ENCODE measurements at places on chromosomes 7 and 10.
A peak's percentile ranks its signal among the peaks of the same experiment; 100 is the strongest.

- DNase-seq = no peak
Measured at GRCh38 chr10:52106899-52107298, 207.2 kb upstream of the DKK1 start.

DNA sequence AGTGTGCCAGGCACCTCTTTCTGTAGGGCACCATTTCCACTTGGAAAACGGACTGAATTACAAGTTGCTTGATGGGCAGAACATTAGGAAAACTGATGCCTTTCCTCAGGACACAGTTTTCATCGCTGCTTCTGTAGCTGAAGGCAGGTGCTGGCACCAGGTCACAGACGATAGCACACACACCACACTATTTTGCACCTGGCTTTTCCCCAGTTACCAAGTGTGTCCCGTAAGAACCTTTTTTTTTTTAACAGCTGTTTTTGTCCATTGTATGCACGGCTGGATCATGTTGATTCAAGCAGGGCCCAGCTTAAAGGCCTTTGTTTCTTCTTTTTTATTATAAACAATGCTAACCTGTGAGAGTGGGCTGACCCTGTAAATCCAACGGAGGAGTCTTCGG lies 1.3 kb upstream of the GET4 start:
- no peak for DNase-seq

DNA sequence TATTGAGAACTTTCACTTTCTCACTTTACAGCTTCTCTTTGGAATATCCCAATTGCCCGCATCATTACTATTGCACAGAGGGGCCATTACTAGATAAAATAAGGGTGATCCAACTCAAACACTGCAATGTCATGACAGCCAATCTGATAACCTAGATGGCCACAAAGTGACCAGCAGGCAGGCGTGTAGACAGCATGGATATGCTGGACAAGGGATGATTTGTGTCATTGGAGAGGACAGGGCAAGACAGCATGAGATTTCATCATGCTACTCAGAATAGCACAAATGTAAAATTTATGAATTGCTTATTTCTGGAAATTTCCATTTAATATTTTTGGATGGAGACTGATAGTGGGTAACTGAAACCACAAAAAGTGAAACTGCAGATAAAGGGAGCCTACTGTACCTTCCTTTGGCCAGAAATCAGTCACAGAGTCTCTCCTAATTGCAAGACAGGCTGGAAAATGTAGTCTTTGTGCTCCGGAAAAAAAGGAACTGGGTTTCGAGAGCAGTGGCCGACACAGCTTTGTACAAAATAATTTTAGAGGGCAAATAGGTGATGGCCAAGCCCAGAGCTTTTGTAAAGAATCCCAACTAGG lies 6.1 kb upstream of the GSDME start:
- no peak for DNase-seq

DNA sequence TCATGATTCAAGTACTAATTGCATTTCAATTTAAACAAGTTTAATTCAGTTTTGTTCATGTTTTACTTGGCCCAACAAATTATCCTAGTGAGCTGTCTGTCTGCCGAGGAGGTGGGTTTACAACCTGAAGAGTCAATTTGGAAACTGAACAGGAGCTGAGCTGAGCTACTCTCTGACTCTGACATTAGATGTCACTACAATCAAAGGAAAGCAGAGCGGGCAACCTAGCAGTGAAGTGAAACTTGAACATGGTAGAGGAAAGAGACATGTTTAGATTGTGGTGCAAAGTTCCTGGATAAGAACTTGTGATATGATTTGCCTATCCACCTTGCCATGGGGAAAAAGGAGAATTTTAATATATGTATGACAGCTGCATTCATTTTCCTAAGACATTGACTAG lies 9.6 kb upstream of the AGR3 start:
- peak; percentile 71 for DNase-seq

- no peak for DNase-seq
Measured at GRCh38 chr7:102040569-102040968, 223.1 kb downstream of the CUX1 start.

GRCh38 chr7:28297801-28298459 lies 114.4 kb upstream of the CREB5 start:
- no peak for DNase-seq

- DNase-seq = peak; percentile 3
Measured at GRCh38 chr7:51369746-51370145, 53.1 kb upstream of the COBL start.

DNA sequence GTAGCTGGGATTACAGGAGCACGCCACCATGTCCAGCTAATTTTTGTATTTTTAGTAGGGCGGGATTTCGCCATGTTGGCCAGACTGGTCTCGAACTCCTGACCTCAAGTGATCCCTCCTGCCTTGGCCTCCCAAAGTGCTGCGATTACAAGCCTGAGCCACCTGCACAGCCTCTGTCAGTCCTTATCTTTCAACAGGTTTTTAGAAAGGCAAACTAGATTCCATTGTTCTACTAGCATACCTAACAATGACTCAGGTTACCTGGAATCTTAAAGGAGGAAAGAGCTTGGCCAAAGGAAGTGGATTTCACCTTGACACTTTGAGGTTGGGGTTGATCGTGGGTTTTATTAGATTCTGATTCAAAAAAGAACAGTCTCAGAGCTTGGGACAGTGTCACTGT lies 3.2 kb downstream of the ABCC2 start:
- no peak for DNase-seq

DNA sequence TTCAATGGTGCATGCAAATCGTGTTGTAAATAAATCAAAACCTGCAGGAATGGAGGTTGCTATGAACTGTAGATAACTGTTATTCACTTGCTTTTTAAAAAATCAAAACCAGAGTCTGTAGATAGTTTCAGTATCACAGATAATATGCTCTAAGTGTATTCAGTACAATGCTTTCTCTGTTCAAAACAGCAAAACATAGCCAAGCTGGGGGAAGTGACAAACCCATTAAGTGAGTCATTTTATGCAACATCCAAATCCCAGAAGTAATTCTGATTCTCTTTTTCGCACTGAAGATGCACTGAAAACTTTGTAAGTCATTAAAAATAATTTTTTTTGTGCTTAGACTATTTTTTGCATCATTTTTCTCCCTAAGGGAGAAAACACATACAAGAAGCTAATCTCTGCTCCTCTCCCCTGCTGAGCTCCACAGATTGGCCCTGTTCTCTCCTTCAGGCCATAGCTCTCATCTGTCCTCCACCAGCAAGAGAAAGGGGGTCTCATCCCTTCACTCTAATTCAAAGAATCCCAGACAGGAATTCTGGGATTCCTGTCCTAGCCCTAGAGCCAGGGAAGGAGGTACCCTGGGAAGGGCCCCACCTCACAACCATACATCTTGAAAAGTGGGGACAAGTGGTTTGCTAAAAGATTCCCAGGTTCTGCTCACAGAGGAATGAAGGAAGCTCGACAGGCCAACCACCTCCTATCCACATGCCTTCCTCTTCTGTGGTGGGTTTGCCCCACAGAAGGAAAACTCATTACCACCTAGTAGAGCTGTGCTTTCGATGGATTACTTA lies 4.9 kb downstream of the PRTFDC1 start:
- peak; percentile 59 for DNase-seq

DNA sequence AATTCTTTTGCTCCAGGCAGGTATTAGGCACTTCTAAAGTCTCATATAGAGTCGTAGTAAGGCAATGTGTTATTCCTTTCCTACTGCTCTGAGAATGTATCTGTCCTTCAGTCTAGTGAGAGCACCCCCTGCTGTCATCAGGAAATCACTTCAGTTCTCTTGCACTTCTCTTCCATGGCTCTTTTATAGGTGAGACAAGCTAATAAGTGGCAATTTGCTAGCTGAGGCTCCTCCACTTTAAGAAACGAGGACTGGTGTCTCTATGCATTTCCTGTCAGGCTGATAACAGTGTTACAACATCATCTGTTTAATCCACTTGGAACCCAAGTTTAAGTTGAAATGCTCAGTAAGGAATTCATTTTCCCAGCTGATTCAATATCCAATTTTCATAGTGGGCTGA lies 350.6 kb downstream of the TFEC start:
- DNase-seq = peak; percentile 49

- DNase-seq = no peak
Measured at GRCh38 chr7:16838891-16839290, 34.1 kb upstream of the AGR2 start.

DNA sequence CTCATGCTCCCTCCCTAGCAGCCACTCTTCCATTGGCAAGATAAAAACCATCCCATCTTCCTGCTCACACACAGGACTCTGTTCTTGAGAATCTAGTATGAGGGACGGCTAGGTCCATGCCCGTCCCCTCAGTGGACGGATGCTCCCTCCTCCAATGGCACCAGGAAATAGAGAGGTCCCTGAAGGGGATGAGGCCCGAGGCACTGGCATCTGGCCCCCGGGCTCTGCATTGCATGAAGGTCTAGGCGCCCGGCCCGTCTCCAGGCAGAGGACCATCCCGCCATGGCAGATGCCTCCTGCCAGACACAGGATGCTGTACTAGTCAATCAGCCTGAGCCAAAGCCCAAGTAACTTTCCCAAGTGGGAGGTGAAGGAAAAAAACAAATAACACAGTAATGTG lies 15.0 kb downstream of the PRKAG2 start:
- DNase-seq = no peak

DNA sequence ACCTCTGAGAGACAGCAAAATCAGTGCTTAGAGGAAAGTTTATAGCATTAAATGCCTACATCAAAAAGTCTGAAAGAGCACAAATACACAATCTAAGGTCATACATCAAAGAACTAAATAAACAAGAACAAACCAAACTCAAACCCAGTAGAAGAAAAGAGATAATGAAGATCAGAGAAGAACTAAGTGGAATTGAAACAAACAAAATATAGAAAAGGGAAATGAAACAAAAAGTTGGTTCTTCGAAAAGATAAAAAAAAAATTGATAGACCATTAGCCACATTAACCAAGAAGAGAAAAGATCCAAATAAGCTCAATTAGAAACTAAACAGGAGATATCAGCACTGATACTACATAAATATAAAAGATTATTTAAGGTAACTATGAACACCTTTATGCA lies 280.0 kb upstream of the NRG3 start:
- DNase-seq = no peak

- DNase-seq = no peak
Measured at GRCh38 chr7:134941952-134942351, 44.4 kb upstream of the AGBL3 start.

DNA sequence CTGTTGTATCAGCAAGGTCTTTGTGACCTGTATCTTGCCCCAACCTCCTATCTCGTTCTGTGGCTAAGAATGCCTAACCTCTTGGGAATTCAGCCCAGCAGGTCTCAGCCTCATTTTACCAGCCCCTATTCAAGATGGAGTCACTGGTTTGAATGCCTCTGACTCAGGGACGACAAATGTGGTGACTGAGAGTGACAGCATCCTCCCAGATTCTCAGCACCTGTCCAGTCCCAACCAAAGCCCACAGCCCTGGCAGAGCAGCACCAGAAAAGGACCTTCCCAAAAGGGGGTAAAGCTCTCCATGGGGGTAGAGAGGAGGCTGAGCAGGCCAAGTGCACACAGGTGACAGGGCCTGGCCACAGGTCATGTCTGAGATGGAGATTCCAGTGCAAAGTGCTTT lies 35.4 kb upstream of the GPAM start:
- no peak for DNase-seq

- no peak for DNase-seq
Measured at GRCh38 chr10:42940487-42941294, 136.2 kb upstream of the RET start.

GRCh38 chr10:96758423-96758822 lies 38.1 kb upstream of the PIK3AP1 start:
- no peak for DNase-seq

- no peak for DNase-seq
Measured at GRCh38 chr10:59107147-59107546, 69.3 kb upstream of the PHYHIPL start.

DNA sequence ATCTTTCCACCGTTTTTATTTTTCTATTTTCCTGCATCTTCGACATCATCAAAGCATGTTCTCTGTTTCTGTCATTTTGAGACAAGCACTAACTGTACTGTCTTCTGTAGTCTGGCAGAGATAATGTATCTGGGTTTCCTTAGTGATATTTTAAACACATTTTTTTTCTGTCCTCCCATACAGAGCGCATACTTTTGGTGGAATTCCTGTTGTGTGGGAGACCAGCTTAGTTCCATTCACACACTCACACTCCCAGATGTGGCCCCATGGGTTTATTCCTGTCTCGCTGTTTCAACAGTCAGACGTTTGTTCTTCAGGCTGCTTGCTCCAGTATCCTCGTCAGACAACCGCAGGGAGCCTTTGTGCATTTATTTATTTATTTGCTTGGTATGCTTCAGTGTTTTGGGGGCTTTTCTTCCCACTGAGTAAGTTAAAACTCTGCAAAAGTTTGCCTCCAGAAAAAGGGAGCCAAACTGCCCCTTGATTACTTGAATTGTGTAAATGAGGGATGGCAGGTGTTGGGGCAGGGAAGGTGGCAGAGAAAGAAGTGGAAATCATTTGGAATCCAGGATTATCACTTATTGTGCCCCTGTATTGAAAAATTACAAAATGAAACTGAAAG lies 456.8 kb upstream of the KLF6 start:
- DNase-seq = peak; percentile 100

GRCh38 chr10:76282061-76283025 lies 850.9 kb downstream of the LRMDA start:
- DNase-seq = peak; percentile 50

DNA sequence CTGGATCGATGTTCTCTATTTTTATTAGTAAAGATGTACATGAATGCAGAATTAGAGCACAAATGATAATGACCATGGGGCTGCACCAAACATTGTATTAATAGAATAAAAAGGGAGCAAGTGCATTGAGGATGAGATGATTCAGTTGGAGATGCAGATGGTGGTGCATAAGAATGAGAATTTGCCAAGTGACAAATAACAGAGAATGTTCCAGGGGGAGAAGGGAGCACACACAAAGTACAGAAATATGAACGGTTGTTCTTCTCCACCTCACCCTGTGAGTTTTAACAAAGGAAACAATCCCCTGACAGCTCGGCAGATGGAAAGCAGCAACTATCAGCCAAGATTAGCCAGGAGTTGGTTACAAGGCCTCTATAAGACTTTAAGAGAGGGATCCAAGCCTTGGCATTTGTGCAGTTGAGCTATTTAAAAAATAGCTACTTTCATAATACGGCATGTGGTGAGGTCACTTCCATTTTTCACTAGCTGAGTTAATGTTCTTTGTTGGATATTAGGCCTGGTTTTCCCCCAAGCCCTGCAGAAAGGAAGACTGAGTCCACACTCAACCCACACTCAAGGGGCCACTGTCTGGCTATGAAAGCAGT lies 462.5 kb downstream of the TNS3 start:
- no peak for DNase-seq

GRCh38 chr10:49254556-49255318 lies 44.2 kb upstream of the C10orf71 start:
- no peak for DNase-seq

DNA sequence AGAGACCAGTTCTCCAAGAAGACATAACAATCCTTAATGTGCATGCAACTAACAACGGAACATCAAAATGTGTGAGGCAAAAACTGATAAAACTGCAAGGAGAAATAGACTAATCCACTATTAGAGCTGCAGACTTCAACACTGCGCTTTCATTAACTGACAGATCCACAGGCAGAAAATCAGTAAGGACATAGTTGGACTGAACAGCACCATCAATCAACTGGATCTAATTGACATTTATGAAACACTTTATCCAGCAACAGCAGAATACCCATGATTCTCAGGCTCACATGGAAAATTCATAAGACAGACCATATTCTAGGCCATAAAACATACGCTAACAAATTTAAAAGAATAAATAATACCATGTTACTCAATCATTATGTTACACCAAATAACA lies 21.6 kb upstream of the ATP6V0A4 start:
- DNase-seq = no peak

GRCh38 chr10:97601268-97602215 lies 12.0 kb downstream of the C10orf62 start:
- no peak for DNase-seq

All from astrocyte of the spinal cord (primary cell).